ENCODE measurements at places on chromosomes 3 and 15.

DNA sequence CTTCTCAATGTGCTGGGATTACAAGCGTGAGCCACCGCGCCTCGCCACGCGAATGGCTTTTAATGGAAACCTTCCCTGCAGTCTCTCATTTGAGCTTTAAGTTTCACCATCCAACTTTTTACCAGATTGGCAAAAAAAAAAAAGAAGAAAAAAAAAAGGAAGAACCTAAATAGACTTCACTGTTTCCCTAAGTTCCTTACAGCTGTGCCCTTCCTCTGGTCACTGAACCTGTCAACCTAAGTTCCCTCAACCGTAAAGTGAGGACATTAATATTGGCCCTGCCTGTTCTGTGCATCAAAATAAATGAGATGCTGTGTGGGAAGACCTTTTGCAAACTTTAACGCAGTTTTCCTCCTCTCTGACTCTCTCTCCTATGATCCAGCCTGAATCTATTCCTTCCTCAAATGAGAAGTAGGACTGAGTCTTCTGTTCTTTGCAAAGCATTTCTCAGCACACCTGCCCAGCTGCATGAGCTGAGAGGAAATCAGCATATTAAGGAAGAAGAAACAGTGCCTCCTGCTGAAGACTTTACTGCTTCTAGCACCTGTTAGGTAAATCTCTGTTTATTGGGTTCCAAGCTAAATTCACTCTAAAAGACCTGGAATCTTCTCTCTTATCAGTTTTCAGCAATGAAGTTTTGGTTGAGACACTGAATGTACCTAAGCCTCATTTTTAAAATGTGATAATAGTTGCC lies 99.6 kb upstream of the ETV5 start:
- DNase-seq: no peak

DNA sequence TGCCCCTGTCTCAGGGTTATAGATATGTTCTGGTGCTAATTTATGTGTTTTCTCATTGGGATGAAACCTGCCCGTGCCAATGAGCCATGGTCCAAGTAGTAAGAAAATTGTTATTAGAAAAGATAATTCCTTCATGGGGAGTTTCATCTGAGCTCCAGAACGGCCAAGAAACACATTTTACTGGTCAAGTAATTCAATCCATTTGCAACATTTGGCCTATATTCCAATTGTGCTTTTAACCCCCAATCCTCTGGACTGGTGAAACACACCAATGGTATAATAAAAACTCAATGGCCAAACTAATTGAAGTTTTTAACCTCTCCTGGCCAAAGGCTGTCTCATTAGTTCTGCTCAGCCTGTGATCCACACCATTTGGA lies 53.7 kb upstream of the XCR1 start:
- no peak for DNase-seq

GRCh38 chr3:123807820-123808219 lies 76.3 kb downstream of the MYLK start:
- DNase-seq: no peak

DNA sequence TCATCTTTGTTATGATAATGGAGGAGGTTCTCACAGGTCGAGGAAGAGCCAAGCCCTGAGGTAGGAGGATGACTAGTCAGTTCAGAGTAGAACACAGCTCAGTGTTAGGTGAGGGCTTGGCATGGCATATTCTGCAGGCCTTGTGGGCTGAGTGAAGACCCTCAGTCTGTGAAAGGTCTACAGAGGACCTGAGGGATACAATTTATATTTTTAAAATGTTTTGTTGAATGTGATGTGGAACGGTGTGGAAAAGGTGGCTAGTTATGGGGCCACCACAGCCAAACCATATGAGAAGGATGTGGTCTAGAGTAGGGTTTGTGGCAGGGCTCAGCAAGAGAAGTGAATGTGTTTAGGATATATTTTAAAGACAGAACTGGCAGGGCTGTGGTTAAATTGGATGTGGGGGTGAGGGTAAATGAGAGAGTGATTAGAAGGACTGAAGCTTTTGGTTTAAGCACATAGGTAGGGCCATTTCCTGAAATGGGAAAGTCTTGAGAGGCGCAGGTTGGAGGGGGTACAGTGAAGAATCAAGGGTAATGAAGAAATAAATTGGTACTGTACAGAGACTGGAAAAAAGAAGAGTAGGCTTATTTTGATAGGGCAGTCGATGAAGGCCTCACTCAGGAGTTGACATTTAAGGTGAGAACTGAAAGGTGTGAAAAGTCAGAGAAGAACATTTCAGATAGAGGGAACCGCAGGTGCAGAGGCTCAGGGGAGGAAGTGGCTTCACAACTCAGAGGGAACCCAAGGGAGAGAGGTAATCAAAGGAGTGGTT lies 60.5 kb downstream of the SPTSSB start:
- DNase-seq: no peak

GRCh38 chr3:16759227-16759903 lies 125.4 kb upstream of the PLCL2 start:
- no peak for DNase-seq

GRCh38 chr3:72301779-72302178 lies 516.8 kb upstream of the PROK2 start:
- no peak for DNase-seq

GRCh38 chr15:80684697-80685096 lies 10.4 kb upstream of the ABHD17C start:
- DNase-seq: no peak

- DNase-seq: no peak
Measured at GRCh38 chr15:53448232-53449015, 311.0 kb downstream of the WDR72 start.

GRCh38 chr3:189330066-189330465 lies 158.3 kb downstream of the TPRG1 start:
- DNase-seq: no peak

- no peak for DNase-seq
Measured at GRCh38 chr3:190996181-190996775, 133.8 kb upstream of the GMNC start.

DNA sequence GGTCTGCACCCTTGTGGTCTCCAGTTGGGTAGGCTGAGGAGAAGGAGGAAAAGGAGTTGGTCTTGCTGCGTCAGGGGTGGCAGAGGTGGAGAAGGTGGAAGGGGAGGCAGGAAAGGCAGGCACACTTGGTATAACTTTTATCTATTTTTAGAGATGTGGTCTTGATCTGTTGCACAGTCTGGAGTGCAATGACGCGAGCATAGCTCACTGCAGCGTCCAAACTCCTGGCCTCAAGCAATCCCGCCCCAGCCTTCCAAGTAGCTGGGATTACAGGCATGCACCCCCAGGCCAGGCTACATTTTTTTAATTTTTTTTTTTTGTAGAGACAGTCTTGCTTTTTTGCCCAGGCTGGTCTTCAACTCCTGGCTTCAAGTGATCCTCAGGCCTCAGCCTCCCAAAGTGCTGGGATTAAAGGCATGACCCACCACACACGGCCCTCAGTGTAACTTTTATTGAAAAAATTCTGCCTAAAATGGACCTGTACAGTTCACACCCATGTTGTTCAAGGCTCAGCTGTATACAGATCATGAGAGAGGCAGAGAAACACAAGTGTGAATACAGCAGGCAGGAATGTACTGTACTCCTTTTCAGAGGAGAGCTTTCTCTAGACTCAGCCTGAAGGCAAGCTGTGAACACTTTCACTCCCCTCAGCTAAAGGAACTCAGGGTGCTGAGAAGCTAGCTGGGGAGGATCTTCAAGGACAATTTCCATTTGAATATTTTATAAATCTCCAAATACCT lies 2.1 kb upstream of the RHOV start:
- DNase-seq: no peak

GRCh38 chr15:90930861-90931574 lies 1.3 kb downstream of the HDDC3 start:
- DNase-seq: peak; percentile 11

DNA sequence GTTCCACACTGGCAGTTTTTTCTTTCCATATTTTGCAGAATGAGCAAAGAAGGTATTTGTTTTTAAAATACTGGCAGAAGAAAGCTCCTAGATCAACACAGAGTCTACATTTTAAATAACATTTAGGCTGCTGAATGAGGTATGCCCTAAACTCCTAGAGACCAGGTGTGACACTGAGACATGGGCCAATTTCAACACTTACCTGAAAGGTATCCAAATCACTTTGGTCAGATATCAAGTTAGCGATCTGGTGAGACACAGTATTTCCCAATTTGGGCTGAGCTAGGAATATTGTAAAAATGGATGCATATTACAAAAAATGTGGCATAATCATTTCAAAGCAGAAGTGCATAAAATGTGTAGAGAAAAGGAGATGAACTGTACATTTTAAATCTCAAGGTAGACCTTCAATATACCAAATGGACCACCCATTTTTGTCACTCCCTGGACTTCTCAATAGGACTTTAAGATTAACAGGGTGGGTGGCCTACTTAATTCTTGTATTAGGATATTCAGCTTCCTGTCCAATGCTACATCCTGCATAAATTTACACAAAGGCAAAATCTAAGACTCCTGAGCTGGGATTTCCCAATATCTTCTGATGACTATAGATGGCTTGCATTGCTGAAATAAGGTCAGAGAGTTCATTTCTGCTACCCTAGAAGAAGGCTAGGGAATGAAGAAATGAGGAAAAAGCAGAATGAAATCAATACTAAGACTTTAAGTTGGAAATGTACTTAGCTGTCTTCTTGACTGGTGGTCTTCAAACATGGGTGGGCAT lies 487.8 kb downstream of the FOXP1 start:
- no peak for DNase-seq

DNA sequence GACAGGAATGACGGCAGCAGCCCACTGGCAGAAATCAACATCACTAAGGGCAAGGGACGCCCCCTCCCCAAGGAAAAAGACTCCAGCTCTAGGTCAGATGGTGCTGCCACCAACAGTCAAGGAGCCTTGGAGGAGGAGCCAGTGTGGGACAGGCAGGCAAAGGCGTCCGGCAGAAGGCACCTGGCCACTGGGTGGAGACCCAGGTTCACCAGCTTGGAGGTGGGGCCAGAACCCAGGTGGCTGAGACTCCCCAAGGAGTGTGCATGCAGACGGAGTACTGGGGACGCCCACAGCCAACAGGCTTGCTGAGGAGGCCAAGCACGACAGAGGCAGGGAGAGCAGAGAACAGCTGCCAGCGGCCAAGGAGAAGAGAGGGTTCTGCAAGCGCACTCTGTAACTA lies 35.2 kb downstream of the PTPN23 start:
- DNase-seq: no peak

DNA sequence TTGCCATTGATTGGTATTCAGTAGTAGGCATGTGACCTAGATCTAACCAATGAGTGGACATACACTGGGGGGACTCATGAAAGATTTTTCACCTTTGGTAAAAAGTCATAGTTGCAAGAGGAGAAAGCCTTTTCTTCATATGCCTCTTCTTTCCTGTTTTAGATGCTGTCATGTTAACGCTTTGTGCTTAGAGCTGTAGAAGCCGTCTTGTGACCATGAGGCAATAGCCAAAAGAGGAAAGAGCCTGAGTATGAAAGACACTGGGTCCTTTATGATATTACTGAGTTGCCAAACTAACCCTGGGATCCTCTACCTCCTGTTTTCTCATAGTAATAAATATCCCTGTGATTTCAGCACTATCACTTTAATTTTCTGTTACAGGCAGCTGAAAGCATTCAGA lies 396.0 kb downstream of the FHIT start:
- no peak for DNase-seq

DNA sequence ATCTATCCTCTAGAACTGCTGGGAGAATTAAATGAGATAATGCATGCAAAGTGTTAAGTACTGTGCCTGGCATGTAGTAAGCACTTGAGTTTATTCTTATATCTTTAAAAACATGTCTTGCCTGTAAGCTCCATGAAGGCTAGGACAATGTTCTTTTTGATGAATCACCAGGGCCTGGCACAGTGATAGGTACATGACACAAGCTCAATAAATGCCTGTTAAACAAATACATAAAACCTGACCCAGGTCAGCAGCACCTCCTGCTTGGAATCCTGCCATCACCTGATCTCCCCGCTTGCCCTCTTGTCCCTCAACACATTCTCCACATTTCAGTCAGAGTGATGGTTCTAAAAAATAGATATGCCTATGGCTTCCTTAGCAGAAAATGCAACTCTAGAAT lies 186.8 kb downstream of the CHST2 start:
- DNase-seq: no peak

- no peak for DNase-seq
Measured at GRCh38 chr3:153210660-153211059, 48.6 kb downstream of the RAP2B start.

GRCh38 chr15:50911621-50912020 lies 3.1 kb downstream of the AP4E1 start:
- no peak for DNase-seq

- no peak for DNase-seq
Measured at GRCh38 chr3:26106228-26106627, 316.3 kb downstream of the OXSM start.

GRCh38 chr15:78232951-78233350 lies 1.4 kb downstream of the ACSBG1 start:
- no peak for DNase-seq
